ENCODE measurements at places on chromosomes 1 and 21.

- no peak for DNase-seq
These were observed 210.9 kb downstream of the LTN1 start for GRCh38 chr21:28781602-28782276.

- no peak for DNase-seq
These were observed 73.6 kb upstream of the PTGFRN start for GRCh38 chr1:116836099-116836498.

GRCh38 chr1:33454646-33455282 is 17.7 kb upstream of the ZSCAN20 start:
- DNase-seq = no peak

- DNase-seq = no peak
These were observed 345.6 kb upstream of the AJAP1 start for GRCh38 chr1:4308806-4309205.

- DNase-seq = no peak
These were observed 75.1 kb downstream of the ZSCAN20 start for GRCh38 chr1:33547576-33547975.

GRCh38 chr1:44405798-44406736 is 1.0 kb downstream of the RNF220 start:
- DNase-seq = peak; percentile 9

- no peak for DNase-seq
These were observed 227.6 kb downstream of the LMO4 start for GRCh38 chr1:87556326-87556725.

DNA sequence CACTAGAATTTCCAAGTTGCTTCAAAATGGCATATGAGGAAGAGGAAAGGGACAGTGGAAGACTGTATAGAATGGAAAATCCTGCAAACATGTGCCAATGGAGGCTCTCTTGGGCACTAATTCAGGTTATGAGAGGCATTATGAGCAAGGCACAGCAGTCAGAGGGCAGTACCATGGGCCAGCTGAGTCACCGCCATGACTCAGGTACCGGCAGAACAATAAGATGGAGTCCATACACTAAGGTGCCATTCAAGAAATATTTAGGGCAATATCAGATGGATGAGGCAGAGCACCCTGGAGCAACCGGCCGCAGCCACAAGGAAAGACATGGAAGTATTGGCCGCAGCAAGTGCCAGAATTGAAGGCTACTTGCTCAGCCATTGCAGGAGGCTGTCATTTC is 25.6 kb upstream of the VAV3 start:
- DNase-seq = no peak

GRCh38 chr1:65719391-65719790 is 73.3 kb upstream of the PDE4B start:
- no peak for DNase-seq

DNA sequence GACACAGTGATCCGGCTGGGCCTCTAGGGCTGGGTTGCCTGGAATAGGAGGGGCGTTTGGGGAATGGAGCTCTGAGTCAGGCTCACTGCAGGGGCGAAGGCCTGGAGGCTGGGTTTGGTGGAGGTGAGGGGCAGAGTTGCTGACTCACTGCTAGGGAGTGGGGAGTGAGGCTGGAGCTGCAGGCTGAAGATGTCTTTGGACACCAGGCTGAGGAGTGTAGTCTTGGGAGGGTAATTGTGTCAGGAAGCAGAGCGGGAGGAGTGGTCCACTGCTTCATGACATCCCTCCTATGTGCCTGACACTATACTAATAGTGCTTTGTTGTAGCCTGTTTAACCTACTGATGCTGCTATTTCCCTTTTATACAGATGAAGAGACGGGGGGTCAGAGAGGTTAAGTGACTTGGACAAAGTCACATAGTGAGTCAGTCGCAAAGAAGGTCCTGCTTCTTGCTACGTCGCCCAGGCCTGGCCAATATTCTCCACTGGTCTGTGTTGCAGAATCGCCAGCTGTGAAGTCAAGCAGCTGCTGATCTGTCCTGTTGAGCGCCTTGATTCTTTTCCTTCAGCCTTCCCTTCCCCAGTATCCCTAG is 13.6 kb downstream of the ACTL8 start:
- no peak for DNase-seq

GRCh38 chr21:17738176-17738953 is 80.8 kb downstream of the C21orf91 start:
- no peak for DNase-seq

GRCh38 chr1:69702085-69702484 is 134.4 kb downstream of the LRRC7 start:
- DNase-seq = no peak

DNA sequence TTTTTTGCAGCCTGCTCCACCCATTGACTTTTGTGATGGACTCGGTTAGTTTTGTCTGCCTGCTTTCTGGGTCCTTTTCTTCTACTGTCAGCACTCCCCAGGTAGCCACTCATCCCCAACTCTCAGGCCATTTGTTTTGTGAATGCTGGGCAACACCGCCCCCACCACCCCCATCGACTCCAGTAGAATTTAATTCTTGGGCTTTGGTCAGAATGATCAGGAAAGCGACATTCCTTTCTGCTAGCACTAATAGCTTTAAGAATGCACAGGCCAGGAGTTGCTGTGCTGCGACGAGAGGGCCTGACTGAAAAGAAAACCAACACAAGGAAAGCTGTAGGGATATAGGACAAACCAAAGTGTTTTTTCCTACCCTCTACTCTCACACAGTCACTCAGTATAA is 144.4 kb downstream of the CDC7 start:
- DNase-seq = no peak

- no peak for DNase-seq
These were observed 137.3 kb downstream of the RERE start for GRCh38 chr1:8679929-8680663.

- DNase-seq = no peak
These were observed 3.6 kb downstream of the TPRG1L start for GRCh38 chr1:3628445-3628844.

GRCh38 chr1:55272994-55273393 is 57.8 kb upstream of the USP24 start:
- no peak for DNase-seq

DNA sequence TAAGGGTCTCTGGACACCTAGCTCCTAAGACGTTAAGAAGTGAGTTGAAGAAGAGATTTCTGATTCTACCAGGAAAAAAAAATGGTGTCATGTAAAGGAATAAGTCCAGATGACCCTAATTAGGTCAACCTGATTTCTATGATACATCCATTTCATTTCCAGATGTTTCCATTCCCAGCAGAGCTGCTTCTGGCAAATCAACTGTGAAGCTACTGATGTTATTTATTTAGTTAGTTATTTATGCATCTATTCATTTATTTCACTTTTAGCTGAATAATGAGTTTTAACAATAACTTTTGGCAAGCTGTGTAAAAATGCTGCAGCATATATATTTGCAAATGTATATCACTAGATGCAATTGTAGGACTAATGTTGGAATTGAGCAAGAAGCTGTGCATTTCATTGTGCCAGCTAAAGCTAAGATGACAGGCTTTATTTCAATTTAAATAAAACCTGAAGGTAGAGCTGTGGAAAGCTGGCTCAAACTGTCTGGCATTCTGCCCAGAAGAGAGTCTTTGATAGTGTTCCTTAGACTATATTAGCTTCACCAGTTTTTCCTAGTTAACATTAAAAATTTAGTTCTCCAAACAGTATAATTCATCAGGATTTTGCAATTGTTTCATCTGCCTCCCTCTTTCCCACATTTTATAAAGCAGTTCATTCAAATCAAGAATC is 1164.4 kb upstream of the ADGRL4 start:
- DNase-seq = no peak

DNA sequence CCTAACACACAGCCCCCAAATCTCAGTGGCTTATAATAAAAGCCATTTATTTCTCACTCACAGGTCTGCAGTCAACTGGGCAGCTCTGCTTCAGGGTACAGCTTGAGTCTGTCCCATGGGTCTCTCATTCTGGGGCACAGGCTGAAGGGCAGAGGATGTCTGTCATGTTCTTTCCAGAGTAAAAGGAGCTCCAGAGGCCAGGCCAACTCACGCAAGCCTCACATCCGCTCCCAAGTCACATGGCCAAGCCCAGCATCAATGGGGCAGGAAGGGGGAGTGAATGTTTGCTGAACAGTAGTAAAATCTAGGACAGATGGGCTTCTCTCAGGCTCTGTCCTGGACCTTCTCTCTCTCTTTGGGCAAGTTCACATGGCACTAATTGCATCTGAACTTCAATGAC is 7.1 kb upstream of the SSBP3 start:
- DNase-seq = no peak

DNA sequence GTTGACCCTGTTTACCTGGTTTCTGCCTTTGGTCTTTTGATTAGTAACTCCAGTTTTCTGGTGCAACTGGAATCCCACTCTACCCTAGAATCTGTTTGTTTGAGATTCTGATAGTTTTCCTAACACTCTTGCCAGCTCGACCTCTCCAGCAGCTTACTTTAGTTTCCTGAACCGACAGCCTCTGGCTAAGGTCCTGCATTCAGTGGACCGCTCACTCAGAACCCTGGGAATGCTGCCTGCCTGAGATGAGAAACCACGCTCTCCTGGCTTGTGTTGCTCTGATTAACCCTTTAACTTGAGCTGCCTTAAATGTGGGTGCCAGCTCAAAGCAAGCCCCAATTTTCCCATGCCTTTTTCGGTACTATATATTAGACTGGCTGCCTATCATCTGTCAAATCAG is 45.3 kb upstream of the SIPA1L2 start:
- DNase-seq = no peak

- no peak for DNase-seq
These were observed 96.1 kb downstream of the TRABD2B start for GRCh38 chr1:47901001-47901575.

GRCh38 chr1:5198328-5198727 is 543.9 kb downstream of the AJAP1 start:
- DNase-seq = no peak

DNA sequence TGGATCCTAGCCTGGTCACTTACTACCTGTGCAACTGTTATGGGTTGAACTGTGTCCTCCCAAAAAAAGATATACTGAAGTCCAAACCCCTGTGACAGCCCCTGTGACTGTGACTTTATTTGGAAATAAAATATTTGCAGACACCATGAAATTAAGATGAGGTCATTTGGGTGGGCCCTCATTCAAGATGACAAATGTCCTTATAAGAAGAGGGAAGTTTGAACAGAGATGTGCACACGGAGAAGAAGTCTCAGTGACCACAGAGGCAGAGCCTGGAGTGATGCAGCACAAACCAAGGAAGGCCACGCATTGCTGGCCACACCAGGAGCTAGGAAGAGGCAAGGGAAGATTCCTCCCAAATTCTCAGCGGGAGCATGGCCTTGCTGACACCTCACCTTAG is 249.7 kb upstream of the RUNX1 start:
- DNase-seq = no peak

DNA sequence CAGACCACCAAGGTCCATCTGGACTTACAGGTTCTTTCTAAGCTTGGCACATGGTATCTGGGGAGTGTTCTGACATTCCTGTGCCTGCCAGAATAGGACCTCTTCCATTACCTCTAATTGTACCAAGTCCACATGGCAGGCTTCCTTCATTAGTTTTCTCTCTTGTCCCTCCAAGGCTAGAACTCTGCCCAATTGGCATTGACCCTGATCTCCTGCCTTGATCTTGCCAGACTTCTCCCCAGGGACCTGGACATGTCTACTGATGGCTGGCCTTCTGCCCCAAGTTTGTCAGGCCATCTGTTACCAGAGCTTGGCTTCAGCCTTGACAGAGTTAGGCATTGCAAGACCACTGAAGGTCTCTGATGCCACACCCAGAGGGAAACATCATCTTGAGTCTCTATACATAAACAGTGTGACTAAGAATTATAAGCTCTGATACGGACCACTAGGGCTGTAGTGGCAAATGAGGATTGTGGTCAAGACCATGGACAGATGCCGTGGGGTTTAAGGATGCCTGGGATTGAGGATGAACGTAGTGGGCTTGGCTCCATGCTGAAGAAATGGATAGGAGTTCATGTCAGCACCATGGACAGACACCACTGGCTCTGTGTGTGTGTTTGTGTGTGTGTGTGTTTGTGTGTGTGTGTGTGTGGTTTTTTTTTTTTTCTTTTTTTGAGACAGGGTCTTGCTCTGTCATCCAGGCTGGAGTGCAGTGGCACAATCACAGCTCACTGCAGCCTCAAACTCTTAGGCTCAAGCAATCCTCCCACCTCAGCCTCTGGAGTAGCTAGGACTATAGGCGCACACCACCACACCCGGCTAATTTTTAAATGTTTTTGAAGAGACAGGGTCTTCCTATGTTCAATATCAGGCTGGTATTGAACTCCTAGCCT is 19.5 kb upstream of the PSMB2 start:
- no peak for DNase-seq

DNA sequence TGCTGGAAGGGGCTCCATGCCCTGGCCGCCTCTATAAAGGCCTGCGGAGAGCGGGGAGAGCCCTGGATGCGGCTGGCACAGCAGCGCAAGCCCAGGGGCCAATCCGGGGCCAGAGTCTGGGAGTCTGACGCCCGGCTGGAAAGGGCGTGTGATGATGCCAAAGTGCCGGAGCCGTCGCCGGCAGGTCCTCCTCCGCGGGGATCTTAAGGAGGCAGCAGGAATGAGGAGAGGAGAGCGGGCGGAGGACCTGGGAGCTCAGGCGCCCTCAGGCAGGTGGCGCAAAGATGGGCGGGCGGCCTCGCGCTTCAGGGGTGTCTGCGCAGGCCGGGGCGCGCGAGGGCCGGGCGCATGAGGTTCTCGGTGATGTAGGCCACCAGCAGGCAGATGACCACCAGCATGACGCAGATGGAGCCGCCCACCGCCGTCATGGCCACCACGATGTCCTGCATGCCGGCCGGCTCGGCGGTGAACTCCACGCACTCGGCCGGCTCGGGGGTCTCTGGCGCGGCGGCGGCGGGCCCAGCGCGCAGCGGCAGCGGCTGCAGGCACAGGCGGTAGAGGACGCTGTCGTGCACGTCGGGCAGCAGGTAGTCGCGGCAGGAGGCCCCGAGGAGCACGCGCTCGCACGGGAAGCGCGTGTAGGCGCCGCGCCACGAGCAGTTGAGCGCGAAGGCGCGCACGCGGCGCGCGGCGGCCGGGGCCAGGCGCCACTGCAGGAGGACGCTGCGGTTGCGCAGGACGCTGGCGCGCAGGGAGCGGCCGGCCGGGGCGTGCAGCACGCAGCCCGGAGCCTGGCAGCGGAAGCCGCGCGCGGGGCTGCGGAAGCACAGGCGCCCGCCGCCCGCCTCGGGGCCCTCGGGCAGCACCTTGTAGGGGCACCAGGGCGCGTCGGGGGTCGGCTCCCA is 653 bp downstream of the FNDC10 start:
- DNase-seq = no peak

- DNase-seq = no peak
These were observed 81.8 kb upstream of the C21orf91 start for GRCh38 chr21:17900990-17901385.

DNA sequence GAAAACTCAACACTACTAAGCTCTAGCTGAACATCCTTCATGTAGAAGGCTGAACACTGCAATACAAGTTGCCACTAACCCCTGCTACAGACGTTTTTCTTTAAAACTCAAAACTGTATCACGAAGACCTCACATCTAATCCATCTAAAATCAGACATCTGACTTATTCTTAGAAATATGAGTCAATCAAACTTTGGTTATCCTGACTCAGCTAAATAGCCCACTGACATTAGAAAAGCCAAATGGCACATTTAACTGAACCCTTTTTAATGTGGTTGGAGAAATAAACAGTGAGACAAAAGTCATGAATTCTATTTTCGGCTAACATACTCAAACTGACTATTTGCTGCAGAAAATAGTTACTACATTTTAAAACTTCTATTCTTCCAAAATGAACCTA is 35.6 kb downstream of the WLS start:
- no peak for DNase-seq

GRCh38 chr1:2575801-2576663 is 10.5 kb upstream of the PRXL2B start:
- no peak for DNase-seq

GRCh38 chr1:7967651-7968050 is 6.1 kb downstream of the PARK7 start:
- DNase-seq = no peak
